Muscle of leg (tissue), 16 donors: ENCODE measurements at places on chromosomes 4 and X. TPM values are rescaled to one million over a fixed set of nuclear protein-coding genes. Genes with fewer than 3 reads are reported as not detected.

The GAGE12F gene
- not detected for total RNA-seq

GRCh38 chr4:103915224-103915869 lies 195.6 kb upstream of the TACR3 start:
- H3K27me3 ChIP-seq, result no peaks in the 10 kb centered on the region
- no peaks in the 10 kb centered on the region for H3K36me3 ChIP-seq
- H3K4me3 ChIP-seq, result no peak overlapping the region
- no peak overlapping the region for H3K27ac ChIP-seq

- peaks cover 12% of the 10 kb centered on the region for H3K36me3 ChIP-seq
- peak within 1 kb of the TSS; percentile 27 for H3K4me3 ChIP-seq
- H3K4me1 ChIP-seq, result peaks cover 31% of the 10 kb centered on the region
- H3K27me3 ChIP-seq, result peaks cover 11% of the 10 kb centered on the region
These were observed at the start of gene NLGN3 for GRCh38 chrX:71144651-71145050. Gene NLGN3, plus strand, starts transcription at chrX:71144841. Its CDS starts 2,909 bp downstream, at chrX:71147750.

- no peaks in the 10 kb centered on the region for H3K4me1 ChIP-seq
- no peaks in the 10 kb centered on the region for H3K36me3 ChIP-seq
- DNase-seq, result no peak
- H3K4me3 ChIP-seq, result no peak overlapping the region
- H3K27me3 ChIP-seq, result no peaks in the 10 kb centered on the region
- H3K27ac ChIP-seq, result no peak overlapping the region
These were observed 549.4 kb downstream of the TLL1 start for GRCh38 chr4:166422475-166422874.

GRCh38 chr4:118716304-118716703 lies 31.1 kb downstream of the METTL14 start:
- no peaks in the 10 kb centered on the region for H3K27me3 ChIP-seq
- DNase-seq, result no peak
- no peak overlapping the region for H3K4me3 ChIP-seq
- H3K4me1 ChIP-seq, result no peaks in the 10 kb centered on the region
- H3K36me3 ChIP-seq, result peaks cover 11% of the 10 kb centered on the region

GRCh38 chr4:124266721-124267120 lies 445.8 kb downstream of the ANKRD50 start:
- H3K4me1 ChIP-seq, result no peaks in the 10 kb centered on the region
- H3K27ac ChIP-seq, result peak overlapping the region; percentile 71
- H3K4me3 ChIP-seq, result no peak overlapping the region
- no peaks in the 10 kb centered on the region for H3K27me3 ChIP-seq
- DNase-seq, result peak; percentile 87

GRCh38 chr4:169259271-169259670 lies 11.5 kb downstream of the SH3RF1 start:
- no peak overlapping the region for H3K4me3 ChIP-seq
- peaks cover 19% of the 10 kb centered on the region for H3K4me1 ChIP-seq
- no peak overlapping the region for H3K27ac ChIP-seq
- no peak for DNase-seq
- H3K27me3 ChIP-seq, result no peaks in the 10 kb centered on the region

DNA sequence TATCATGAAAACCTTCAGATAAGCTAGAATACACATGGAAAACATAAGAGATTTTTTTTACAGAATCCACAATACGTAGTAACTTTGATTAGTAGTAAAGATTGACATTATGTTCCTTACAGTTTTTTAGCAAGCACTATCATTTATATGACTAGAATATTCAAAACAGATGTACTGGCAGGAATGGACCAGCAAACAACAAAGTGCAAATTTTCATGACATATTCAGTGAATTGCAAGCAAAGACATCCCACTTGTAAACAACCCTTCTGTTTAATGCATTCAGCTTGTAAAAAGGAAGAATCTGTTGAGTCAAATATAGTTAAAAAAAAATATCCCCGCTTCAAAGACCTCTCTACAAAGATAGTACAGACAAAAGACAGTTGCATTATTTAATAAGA lies 403.7 kb upstream of the TRAM1L1 start:
- peak; percentile 51 for DNase-seq
- H3K27me3 ChIP-seq, result no peaks in the 10 kb centered on the region
- no peak overlapping the region for H3K4me3 ChIP-seq
- H3K27ac ChIP-seq, result no peak overlapping the region
